ENCODE measurements at places on chromosomes 6 and 20.

DNA sequence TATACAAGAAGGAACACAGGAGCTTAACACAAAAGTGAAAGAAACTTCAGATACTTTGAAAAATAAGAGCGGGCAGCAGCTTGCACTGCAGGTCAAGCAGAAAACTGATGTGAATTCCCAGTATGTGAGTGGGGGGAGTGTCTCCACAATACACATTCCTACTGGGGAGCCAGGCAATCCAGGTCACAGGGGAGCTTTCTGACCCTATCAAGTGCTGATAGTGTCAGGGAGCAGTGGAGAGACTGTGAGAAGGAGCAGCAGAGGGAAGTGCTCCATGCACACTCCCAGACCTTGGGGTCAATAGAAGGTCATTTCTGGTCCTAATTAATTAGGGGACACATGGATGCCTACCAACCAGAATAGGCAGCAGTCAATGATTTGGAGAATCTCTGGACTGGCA, 59.4 kb downstream of the PDSS2 start:
- no peak for DNase-seq

DNA sequence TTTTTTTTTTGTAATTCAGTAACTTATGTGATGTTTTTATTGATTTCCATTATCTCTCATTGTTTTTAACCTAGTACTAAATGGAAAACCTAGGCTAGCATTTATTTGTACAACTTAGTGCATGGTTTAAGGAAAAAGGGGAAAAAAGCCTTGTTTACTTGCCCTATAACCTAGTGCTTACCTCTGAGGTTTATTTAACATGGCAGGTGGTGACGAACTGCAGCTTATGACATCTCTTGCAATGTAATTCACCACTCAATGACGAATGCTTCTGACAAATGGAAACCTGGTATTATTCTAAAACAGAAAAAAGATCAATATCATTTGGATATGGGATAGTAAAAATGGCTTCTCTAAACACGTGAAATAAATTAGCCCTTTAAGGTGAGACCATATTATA, 618.6 kb upstream of the FLRT3 start:
- no peak for DNase-seq

GRCh38 chr6:158085261-158086053, 82.6 kb downstream of the SERAC1 start:
- DNase-seq = no peak

DNA sequence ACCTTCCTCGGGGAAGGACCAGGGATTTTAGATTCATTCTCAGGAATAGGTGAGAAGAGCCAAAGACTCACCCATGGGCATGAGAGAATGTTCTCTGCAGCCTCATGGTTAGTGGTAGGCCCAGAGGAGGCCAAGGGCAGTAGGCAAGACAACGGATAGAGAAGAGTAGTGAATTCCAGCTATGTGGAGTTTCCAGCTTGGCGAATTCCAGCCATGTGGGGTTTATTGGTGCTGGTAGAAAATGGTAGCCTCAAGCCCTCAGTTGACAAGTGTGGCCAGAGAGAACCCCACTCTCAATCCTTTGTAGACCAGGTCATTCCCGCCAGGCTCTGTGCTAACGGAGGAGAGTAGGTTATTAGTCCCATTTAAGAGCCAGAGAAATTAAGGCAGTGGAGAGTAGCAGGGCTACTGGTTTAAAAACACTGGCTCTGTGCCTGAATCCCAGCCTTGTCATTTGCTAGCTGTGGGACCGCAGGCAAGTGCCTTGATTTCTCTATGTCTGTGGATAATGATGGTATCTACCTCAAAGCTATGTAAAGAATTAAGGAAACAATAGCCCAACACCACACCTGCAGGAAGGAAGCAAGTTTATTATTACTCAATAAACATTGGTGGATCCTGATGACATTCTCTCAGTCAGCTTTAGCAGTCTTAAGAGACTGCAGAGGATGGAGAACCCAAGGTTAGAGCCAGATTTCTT, 2.0 kb upstream of the SLC9A8 start:
- no peak for DNase-seq

GRCh38 chr6:28371706-28372451, 22.1 kb downstream of the ZKSCAN3 start:
- no peak for DNase-seq

Data from NB4 (cell line).